GM12891 (cell line): ENCODE measurements at places on chromosomes 2 and 18.

GRCh38 chr2:160696087-160696452 is 202.5 kb upstream of the RBMS1 start:
- DNase-seq, result no peak

- no peak for DNase-seq
Measured at GRCh38 chr18:48832938-48833700, 117.6 kb downstream of the SMAD7 start.

GRCh38 chr2:120820263-120820952 is 84.7 kb downstream of the GLI2 start:
- no peak for DNase-seq

DNA sequence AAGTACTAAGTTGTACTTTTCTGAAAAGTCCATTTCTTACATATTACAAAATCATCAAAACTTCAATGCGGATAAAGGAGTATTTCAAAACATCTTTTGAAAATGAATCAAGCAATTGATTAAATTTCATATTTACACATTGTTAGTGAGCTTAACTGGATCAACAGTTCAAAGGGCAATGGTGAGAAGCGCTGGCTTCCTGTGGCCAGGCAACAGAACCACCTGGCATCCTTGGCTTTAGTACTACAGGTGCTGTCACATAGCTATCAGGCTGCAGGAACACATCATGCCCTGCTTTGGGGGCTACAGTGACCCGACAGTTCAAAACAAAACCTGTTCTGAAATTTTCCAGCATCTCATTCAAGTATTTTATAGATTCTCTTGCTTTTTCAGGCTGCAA is 59.2 kb downstream of the SMAD2 start:
- DNase-seq, result no peak

GRCh38 chr18:12991821-12992179 is 638 bp downstream of the CEP192 start:
- no peak for DNase-seq
